ENCODE measurements at places on chromosomes 12 and 14. TPM values are rescaled to one million over a fixed set of nuclear protein-coding genes. Genes with fewer than 3 reads are reported as not detected.
A peak's percentile ranks its signal among the peaks of the same experiment; 100 is the strongest.

- H3K27me3 ChIP-seq: no peaks in the 10 kb centered on the region
- H3K4me1 ChIP-seq: peaks cover 26% of the 10 kb centered on the region
- peak overlapping the region; percentile 71 for H3K27ac ChIP-seq
- DNase-seq: no peak
- peak overlapping the region; percentile 98 for H3K4me3 ChIP-seq
Observed at GRCh38 chr12:88036353-88036965, 7.3 kb upstream of the C12orf50 start.

KIF26A gene
- 7.0 TPM for total RNA-seq

DNA sequence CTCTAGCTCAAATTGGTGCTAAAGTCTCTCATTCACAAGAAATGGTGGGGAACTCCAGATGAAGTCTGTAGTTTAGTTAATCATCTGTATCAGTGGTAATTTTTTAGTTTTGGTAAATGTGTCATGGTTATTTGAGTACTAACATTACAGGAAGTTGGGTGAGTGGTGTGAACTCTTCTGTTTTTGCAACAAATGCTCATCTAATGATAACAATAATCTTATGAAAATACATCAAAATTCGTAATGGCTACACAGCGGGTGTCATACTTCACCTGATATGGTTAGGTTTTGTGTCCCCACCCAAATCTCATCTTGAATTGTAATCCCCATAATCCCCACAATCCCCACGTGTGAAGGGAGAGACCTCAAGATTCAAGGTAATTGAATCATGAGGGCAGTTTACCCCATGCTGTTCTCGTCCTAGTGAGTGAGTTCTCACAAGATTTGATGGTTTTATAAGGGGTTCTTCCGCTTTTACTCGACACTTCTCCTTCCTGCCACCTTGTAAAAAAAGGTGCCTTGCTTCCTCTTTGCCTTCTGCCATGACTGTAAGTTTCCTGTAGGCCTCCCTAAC is 209.3 kb upstream of the FOXN3 start:
- DNase-seq: no peak
- H3K4me3 ChIP-seq: no peak overlapping the region
- no peaks in the 10 kb centered on the region for H3K4me1 ChIP-seq
- H3K27ac ChIP-seq: no peak overlapping the region
- peaks cover 1% of the 10 kb centered on the region for H3K36me3 ChIP-seq

DNA sequence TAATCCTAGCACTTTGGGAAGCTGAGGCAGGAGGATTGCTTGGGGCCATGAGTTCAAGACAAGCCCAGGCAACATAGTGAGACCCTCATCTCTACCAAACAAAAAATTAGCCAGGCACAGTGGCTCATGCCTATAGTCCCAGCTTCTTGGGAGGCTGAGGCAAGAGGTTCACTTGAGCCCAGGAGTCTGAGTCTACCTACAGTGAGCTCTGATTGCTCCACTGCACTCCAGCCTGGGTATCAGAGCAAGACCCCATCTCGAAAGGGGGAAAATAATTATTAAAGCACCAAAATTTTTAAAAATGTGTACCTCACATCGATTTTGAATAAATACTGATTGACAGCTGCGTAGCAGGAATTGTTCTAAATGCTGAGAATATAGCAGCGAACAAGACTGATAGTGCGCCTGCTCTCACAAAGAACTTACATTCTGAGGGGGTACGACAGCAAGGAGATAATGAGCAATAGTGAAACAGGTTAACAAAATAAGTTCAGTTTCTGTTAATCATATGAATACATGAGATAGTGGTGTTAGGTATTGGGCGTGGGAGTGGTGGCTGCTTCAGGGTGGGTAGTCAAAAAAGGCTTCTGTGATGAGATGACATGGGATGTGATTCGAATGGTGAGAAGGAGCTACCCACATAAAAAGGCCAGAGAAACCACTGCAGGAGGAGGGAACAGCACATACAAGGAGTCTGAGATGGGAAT is 19.6 kb downstream of the HCFC2 start:
- H3K4me1 ChIP-seq: no peaks in the 10 kb centered on the region
- H3K27ac ChIP-seq: peak overlapping the region; percentile 21
- no peak for DNase-seq
- H3K27me3 ChIP-seq: no peaks in the 10 kb centered on the region
- peaks cover 3% of the 10 kb centered on the region for H3K36me3 ChIP-seq

Measured in progenitor cell of endocrine pancreas (in vitro differentiated cells).